ENCODE measurements at places on chromosomes 6 and 20.

- DNase-seq, result no peak
Observed at GRCh38 chr20:21228511-21228910, 74.6 kb upstream of the XRN2 start.

DNA sequence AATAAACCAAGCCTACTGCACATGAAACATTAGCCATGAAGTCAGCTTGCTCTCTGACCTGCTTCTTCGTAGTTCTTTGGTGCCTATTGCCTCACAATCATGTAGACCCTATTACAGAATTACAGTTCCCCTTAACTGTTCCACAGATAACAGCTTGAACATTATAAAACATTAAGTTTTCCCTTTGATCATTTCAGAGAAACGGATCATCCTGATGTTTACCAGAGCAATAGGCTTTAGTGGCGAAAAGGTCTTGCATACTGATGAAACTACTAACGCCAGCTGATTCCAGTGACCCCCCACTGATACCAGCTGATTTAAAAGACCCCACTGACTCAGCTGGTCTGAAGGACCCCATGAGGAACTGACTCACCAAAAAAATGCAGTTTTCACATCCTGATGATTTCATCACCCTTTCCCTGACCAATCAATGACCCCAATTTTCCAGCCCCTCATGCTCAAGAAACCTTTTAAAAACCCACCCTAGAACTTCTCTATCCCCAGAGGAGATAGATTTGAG lies 39.4 kb upstream of the MLIP start:
- no peak for DNase-seq

DNA sequence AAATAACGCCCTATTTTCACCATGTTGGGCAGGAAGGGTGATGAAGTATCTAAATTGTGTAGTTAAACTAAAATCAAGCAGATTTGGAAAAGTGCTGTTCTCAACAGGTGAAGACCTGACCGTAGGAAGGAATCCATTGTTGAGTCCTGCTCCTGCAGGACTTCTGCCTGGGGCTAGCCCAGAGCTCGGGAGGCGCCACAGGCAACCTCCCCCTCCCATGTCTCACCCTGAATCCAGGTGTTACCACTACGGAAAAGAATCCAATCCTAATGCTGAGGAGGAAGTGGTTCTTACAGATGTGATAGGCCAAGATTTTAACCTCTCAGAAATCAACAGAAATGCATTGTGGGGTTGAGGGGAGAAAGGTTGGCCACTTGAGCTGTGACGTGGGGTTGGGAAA lies 30.2 kb downstream of the RAB22A start:
- DNase-seq, result no peak

DNA sequence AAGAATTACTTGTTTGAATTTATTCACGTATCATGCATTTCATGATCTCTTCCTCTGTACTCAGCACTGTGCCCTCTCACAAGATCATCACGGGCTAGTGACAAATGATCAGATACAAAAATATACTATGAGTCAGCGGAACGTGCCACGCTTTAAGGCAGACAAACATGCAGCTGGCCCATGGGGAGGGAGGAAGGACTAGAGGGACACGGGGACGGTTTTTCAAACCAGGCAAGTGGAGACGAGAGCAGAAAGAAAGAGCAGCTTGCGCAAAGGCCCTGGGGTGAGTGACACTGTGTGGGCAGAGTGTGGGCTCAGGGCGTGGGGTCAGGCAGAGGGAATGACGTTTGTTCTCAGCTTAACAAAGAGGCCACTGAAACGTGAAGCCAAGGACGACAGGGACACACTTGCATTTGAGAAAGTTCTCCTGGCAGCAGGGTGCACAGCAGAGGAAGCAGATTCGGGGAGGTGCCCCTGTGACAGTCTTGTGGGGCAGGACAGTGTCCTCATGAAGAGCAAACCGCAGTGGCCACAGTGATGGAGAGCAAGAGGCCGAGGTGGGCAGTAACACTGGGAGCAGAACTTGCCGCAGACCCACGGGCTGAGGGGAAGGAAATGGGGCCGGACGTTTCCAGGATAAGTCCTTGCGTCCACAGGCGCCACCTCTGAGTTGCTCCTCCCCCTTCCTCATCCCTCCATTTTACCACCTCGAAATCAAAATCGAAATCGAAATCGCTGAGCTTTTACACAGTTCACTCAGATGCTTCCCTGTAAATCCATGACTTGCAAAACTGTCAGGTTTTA lies 6.9 kb upstream of the RPS6KA2 start:
- peak; percentile 84 for DNase-seq

GRCh38 chr20:32482442-32483261 lies 102.5 kb downstream of the NOL4L start:
- no peak for DNase-seq

- DNase-seq, result peak; percentile 20
Observed at GRCh38 chr6:126033696-126034095, 47.4 kb downstream of the TRMT11 start.
